ENCODE measurements at places on chromosomes 5 and 9. TPM values are rescaled to one million over a fixed set of nuclear protein-coding genes. Genes with fewer than 3 reads are reported as not detected.

Gene IFNK
- total RNA-seq = not detected

Gene LPAR1
- total RNA-seq = 27.5 TPM

Gene SLC34A3
- not detected for total RNA-seq

Gene NTRK2
- total RNA-seq = 2.5 TPM

Gene NSUN2
- 52.5 TPM for total RNA-seq

Gene MOB3B
- total RNA-seq = 57.5 TPM

Gene SPATA31E1
- not detected for total RNA-seq

Gene C9orf50
- not detected for total RNA-seq

Gene HCN1
- total RNA-seq = not detected

Gene UAP1L1
- 12.8 TPM for total RNA-seq

DNA sequence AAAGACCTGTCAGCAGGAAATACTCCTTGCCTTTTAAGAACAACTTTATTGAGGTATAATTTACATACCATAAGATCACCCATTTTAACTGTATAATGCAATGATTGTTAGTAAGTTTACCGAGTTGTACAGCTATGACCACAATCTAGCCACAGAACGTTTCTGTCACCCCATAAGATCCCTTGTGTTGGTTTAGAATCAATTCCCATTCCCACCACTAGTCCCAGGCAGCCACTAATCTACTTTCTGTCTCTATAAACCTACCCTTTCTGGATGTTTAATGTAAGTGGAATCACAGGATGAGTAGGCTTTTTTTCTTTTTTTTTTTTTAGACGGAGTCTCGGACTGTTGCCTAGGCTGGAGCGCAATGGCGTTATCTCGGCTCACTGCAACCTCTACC lies 4.4 kb downstream of the GPR107 start:
- no peak for DNase-seq

- no peak for DNase-seq
Observed at GRCh38 chr5:90182726-90183125, 226.8 kb downstream of the CETN3 start.

- no peak for DNase-seq
Observed at GRCh38 chr9:114286146-114286679, 36.7 kb upstream of the ORM1 start.

GRCh38 chr5:28766565-28767158 lies 1728.3 kb upstream of the CDH9 start:
- DNase-seq = no peak

GRCh38 chr9:14212077-14212476 lies 101.9 kb downstream of the NFIB start:
- no peak for DNase-seq

DNA sequence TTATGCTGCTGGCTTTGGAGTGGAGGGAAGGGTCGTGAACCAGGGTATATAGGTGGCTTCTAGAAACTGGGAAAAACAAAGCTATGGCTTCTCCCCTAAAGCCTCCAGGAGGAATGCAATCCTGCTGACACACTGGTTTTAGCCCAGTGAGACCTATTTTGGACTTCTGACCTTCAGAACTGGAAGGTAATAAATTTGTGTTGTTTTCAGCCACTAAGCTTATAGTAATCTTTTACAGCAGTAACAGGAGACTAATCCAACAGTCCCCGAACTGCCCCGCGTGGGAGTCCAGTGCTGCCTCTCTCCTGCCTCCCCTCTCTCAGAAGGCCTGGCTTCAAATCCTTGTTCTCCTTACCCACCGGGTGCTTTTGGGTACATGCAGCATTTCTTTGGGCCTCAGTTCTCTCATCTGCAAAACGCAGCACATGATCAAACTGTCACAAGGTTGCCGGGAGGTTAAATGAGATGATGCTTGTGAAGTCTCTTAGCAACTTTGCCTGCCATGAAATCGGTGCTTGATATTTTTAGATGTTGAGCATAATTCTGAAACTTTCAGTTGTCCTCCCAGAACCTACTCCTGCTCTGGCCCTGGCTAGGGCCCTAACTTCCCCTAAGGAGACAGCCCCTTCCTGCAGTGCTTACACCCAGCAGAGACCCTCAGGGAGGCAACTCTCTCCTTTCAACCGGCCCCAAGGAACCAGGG lies 127.3 kb upstream of the BOD1 start:
- no peak for DNase-seq

DNA sequence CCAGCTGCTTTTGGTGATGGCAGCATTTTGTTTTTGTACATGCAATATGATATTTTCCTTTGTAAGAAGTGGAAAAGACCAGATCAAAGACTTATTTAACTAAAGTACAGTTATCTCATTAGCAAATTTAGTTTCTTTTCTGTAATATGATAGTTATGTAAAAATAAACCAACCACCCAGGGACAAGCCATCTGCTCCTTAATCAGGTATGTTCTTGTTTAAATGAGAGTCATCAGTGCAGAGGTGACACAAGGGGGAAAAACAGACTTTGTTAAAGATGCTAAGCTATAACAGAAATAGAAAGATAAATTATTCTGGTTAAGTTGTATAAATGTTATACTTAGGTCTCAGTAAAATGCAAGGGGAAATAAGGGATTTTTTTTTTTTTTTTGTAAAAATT lies 805.7 kb upstream of the SEMA6A start:
- no peak for DNase-seq

GRCh38 chr9:112581469-112582176 lies 95.0 kb downstream of the KIAA1958 start:
- DNase-seq = no peak
